ENCODE measurements at places on chromosomes 12 and 14.
A peak's percentile ranks its signal among the peaks of the same experiment; 100 is the strongest.

- DNase-seq = no peak
Observed at GRCh38 chr14:75884198-75884611, 97.6 kb downstream of the TGFB3 start.

DNA sequence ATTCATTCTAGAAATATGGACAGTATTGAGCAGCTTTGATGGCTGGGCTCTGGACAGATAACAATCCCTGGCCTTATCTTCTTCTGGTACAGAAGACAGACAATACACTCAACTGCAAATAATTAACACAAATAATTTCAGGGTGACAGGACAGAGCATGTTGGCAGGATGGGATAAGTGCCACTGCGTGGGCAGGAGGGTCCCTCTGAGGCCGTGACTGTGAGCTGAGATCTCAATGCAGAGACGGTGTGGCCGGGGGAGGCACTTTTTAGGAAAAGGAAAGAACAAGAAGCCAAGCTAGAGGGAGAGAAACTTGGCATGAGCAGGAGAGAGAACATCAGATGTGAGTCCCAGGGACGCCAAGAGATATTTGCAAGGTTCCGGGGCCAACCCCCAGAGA, 8.1 kb downstream of the SYNE3 start:
- no peak for DNase-seq

DNA sequence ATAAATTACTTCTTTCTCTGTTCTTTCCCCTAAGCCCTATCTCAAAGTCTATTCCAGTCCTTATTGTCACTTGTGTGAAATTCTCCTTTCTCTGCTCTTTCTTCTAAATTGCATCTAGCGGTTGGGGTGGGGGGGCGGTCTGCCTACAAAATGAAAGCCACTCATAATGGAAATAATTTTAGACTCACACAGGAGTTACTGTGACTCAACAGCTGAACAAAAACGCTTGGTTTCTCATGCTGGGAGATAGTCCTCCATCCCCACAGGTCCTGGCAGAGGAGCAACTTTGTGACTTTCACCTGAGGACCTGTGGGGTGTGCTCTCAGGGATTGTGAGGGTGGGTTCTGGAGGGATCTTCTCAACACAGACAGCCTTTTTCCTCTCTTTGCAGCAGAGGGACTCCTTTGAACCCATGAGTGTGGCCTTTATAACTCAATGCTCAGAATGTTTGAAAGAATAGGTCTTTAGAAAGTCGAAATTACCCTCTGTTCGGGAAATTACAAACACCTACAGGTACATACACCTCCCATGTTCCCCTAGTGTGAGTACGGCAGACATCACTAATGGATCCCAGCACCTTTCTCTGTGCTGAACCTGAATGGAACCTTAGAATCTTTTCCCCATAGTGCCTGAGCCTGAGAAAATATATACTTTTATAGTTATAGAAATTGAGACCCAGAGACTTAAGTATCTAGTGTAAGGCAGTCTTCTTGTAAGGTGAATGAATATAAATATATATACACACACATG, 109.7 kb downstream of the CHST11 start:
- DNase-seq = no peak

DNA sequence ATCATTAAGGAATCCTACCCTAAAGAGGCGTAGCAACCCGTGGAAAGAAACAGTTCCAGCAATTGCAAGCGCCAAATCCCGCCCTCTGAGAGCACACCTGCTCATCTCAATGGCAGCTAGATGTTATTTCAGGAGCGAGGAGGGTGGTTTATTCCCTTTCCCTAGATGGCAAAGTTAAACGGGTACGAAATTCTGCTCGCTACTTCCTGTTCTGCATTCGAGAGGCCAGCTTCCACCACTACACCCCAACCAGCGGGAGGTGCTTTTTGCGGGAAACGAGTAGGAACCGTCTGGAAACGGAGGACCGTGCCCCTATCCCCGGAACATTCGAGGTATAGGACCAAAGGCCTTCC, 536 bp downstream of the VPS29 start:
- DNase-seq = peak; percentile 34

DNA sequence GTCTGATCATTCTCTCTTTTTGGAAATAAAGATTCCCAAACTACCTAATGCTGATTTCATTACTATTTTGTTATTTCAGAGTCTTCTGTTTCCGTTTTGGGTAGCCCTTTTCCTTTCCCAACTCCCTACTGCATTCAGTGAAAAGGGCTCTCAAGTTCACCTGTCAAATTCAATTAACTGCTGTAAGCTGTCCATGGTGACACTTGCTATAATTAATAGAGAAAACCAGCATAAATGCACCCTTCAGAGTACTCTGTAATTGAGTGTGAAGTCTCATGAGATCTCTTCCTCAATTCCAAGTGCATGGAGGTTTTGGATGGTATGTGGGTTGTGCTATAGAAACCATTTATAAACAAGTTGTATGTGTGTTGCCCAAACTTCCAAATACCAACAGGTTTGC, 187.2 kb downstream of the RPL10L start:
- no peak for DNase-seq

DNA sequence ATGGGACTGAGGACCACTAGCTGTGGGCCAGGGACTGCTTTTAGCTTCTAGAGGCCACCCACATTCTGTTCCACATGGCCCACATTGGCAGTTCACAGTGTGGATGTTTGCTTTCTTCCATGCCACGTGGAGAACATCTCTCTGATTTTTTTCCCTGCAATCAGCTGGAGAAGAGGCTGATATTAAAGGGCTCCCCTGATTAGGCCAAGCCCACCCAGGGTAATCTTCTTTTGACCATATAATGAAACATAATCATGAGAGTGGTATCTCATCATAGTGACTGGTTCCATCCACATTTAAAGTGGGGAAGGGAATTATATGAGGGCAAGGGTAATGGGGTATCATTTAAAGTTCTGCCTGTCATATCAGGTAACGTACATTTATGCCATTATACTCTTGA, 15.8 kb downstream of the DAAM1 start:
- no peak for DNase-seq

- DNase-seq = no peak
Observed at GRCh38 chr12:53751336-53752191, at the start of gene CISTR. Gene CISTR, minus strand, starts transcription at chr12:53751979.

DNA sequence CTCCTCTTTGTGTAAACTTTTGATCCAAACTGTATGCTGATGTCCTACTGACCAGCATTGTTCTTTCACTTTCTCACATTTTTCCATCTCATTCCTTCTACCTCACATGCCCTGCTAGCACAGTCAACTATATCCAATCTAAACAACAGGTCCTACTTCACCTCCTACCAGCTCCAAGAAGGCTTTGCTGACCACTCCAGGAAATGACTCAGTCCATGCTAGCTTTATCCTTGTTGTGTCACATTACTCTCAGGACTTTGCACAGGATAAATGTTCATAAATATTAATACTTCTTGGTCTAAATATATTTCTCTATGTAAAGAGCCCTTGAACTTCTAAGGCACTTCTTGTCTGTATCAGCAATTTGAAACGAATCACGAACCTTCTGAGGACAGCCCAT, 64.9 kb upstream of the PCED1B start:
- no peak for DNase-seq

- no peak for DNase-seq
Observed at GRCh38 chr14:76320486-76320885, 55.5 kb upstream of the ESRRB start.

DNA sequence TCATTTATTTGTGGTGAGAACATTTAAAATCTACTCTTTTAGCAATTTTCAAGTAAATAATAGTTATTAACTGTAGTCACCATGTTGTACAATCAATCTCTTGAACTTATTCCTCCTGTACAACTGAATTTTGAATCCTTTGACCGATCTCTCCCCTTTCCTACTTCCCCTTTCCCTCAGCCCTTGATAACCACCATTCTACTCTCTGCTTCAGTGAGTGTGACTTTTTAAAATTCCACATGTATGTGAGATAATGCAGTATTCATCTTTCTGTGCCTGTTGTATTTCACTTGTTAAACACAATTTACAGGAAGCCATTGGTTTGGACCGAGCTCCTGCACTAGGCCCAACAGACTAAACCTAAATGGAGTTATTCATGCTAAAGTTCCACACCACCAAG, 458.9 kb upstream of the PDE3A start:
- DNase-seq = no peak

DNA sequence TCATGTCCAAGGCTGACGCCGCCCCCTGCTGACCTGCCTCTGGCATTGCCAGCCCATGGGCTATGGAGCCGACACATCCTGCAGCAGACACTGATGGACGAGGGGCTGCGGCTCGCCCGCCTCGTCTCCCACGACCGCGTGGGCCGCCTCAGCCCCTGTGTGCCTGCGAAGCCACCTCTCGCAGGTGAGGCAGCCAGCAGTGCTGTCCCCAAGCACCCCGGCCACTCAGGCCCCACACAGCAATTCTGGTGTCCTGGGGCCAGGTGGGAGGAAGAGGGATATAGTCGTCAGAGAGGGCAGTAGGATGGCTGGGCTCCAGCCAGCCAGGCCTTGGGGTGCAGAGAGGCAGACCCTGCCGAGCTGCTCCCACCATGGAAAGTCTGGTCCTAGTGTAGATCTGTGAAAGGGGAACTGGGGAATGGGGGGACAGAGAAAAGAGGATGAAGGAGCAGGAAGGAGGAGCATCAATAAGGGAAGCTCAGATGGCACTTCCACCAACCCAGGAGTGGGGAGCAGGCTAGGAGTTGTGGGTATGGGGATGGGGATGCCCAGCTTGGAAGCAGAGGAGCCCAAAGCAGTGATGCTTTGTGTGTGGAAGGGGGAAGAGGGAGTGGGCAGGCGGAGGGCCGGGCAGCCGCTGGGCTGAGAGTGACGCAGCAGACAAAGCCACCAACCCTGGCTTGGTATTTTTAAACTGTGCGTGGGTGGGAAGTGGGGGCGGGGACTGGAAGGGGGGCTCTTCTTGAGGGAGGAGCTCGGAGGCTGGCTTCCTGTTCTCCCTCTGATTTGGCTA, 4.7 kb downstream of the NAB2 start:
- DNase-seq = no peak

- DNase-seq = peak; percentile 57
Observed at GRCh38 chr12:119412811-119413794, 78.6 kb downstream of the CCDC60 start.

GRCh38 chr12:120091371-120092090, 25.0 kb downstream of the RAB35 start:
- DNase-seq = no peak

GRCh38 chr14:54737132-54737711, 165.4 kb downstream of the GCH1 start:
- no peak for DNase-seq

- DNase-seq = no peak
Observed at GRCh38 chr14:48693793-48694192, 892.4 kb downstream of the RPS29 start.

DNA sequence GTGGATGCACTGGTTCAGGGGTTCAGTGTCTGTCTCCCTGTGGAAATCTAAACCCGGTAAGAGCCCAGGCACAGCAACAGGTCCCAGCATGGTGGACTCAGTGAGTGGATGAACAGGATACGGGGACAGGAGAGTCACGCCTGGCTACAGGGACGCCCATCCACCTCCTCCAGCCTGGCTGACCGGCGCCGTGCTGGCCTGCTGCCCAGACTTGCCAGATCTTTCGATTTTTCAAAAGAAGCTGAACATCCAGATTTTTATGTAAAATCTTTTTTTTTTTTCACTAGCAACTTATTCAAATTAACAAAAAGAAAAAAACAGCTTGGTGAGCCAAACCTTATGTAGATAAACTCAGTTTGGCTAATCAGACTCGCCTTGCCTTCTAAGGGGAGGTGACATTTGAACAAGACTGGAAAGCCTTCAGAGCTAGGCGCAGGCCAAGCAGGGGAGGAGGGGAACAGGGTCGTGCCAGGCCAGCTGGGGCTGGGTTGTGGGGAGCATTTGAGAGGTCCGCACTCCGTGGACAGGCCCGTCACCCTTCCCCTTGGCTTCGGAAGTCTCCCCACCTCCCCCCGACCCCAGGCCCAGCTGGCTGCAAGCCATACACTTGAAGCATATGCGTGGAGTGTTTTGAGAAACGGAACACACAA, 87.8 kb upstream of the NCOR2 start:
- DNase-seq = peak; percentile 64
